ENCODE measurements at places on chromosomes 11 and 22. TPM values are rescaled to one million over a fixed set of nuclear protein-coding genes. Genes with fewer than 3 reads are reported as not detected.

- no peak for DNase-seq
Observed at GRCh38 chr11:93084727-93085505, 112.9 kb downstream of the SLC36A4 start.

USP2 gene
- total RNA-seq, result 0.19 TPM

DNA sequence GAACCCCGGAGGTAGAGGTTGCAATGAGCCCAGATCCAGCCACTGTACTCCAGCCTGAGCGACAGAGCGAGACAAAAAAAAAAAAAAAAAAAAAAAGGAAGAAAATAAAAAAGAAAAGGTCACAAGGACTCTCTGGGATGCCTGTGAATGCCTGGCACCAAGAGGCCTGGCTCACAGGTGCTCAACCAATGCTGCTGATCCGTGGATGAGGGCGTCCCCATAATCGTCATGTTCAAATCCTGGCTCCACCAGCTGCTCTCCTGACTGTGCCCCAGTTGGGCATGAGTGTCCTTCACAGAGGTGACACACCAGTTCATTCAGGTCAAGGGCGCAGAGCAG lies 645 bp upstream of the GAS2L1 start:
- no peak for DNase-seq

HPX gene
- total RNA-seq, result 0.38 TPM

GLYATL1 gene
- total RNA-seq, result 4.9 TPM

DNA sequence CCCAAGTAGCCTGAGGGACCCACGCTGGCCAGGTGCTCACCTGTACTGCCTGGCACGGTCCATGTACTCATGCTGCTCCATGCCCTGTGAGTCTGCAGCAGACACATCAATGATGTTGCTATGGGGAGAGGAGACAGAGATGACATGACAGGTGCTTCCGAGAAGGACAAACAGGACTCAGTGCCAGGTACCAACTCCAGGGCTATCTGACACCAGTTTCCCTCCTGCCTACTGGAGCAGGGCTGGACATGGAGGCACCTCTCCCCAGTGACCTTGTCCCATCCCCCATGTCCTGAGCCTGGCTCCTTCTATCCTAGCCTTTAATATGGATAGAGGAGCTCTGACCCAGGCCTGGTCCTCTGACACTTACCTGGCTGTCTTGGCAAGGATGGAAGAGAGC lies 4.4 kb downstream of the LAMTOR1 start:
- no peak for DNase-seq

POTEH gene
- not detected for total RNA-seq

OR56A1 gene
- total RNA-seq, result not detected

CDC42BPG gene
- total RNA-seq, result 1.7 TPM

RFPL3 gene
- total RNA-seq, result not detected

FADS2 gene
- 39.5 TPM for total RNA-seq

DNA sequence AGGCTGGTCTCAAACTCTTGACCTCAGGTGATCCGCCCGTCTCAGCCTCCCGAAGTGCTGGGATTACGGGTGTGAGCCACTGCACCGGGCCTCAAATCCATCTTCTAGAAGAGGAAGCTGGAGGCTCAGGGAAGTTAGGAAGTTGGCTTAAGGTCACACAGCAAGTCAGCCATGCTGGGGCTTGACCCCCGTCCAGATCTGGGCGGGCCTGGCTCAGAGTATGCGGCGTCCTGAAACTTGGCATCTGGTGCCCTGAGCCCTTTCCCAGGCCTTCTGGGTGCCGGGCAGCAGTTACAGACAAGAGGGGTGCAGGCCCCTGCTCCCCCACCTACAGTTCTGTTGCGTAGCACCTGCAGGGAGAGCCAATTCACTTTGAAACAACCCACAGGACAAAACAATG lies 11.2 kb downstream of the MPPED1 start:
- DNase-seq, result no peak

DNA sequence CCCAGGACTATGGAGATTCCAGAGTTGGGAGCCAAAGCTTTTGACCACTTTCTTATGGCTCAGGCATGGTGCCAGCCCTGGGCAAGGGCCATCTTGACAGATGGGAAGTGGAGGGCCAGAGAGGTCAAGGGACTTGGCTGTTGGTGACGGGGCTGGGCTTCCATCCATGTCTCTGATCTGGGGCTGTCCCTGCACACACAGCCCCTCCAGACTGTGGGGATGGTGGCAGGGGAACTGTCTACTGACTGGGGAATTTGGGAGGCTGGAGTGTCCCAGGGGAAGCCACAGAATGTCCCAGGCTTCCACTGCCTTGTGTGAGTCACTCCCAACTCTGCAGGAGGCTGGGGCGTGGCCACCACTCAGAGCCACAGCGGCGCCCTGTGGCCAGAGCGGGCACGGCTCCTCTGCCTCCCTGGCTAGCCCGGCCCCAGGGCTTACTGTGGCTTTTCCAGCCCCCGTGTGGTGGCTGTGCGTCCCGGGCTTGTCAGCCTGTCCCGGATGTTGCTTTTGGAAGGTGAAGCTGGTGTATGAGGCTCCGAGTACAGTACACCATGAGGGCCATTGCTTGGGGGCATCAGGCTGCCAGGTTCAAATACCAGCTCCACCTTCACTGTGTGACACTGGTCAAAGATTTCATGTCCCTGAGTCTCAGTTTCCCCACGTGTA lies 19.6 kb downstream of the C22orf23 start:
- DNase-seq, result peak; percentile 64

DNA sequence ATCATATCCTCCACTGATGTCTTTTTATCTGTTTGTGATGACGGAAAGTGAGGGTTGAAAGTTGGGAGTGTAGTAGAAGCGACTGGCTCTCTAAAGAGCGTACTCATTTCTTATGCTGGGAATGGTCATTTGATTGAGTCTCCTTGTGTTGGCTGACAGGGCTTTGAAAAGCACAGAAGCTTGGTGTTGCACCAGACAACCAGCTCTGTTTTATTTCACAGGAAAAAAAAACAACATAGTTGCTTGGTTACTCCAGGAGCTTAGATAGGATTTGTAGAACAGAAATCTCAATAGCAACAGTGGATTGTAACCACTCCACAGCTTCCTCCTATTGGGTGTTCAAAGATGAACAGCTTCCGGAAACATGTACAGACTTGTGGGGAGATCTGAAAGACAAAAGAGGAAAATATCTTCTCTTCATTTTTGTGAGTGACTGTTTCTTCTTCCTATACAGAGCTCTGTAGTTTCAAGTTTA lies 2.7 kb downstream of the RBM14 start:
- no peak for DNase-seq

DNA sequence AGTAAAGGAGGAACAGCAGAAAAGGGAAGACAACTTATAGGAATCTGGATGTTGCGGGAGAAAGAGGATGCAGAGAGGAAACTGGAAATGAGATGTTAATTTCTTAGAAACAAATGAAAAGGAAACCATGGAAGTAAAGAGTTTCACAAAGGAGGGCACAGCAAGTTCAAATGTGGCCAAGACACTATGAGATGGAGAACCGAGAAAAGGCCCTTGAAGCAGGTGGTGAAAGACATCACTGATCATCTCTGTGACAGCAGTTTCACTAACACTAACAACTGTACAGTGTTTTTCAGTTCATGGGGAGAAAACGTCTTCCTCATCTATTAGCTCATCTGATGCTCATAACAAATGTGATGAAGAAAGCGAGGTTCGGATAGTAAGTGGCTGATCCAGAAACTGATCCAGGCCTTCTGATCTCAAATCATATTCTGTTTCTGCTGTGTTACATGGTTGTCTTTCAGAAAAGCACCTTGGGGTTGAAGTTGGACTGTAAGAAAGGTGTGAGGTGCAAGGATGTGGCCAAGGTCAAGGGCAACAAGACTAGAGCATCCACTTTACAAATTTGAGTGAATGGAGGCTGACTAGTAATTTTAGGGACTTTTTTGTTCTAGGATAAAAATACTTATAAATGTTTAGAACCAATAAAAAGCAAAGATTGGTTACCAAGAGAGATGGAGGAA lies 492.1 kb upstream of the CADM1 start:
- DNase-seq, result no peak

DNA sequence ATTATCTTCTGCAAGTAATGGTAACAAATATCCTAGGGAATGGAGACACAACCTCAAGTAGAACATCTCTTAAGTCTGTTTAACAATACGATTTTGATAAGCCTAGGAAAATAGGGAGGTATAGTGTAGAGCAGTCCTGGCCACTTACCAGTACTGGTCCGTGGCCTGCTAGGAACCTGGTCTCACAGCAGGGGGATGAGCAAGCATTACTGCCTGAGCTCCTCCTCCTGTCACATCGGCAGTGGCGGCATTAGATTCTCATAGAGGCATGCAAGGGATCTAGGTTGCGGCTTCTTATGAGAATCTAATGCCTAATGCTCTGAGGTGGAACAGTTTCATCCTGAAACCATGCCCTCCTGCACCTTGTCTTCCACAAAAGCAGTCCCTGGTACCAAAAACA lies 4.4 kb downstream of the OR51V1 start:
- DNase-seq, result no peak

FAM76B gene
- total RNA-seq, result 47.6 TPM

DNA sequence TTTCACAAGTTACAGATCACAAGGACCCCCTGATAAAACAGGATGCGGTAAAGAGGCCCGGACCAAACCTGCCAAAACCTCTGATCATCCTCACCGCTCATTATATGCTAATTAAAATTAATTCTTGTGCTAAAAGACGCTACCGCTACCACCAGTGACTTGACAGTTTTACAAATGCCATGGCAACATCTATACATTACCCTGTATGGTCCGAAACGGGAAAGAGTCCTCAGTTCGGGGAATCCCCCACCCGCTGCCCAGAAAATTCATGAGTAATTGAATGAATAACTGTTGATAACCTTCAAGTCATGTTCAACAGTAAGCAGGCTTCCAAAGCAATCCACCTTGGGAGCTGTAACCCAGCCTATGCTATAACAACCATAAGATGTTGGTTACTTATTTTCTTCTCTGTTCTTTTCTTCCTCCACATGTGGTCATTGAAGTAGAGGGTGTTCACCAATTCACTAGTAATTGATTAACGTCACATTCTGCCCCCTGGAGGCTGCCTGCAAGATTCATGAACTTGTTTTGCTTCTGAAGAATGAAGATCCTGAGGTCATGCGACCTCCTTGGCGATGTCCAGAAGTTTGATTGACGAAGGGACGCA lies 20.6 kb downstream of the APOBEC3H start:
- DNase-seq, result no peak

CREBZF gene
- 44.8 TPM for total RNA-seq

CHRM1 gene
- not detected for total RNA-seq
